Activated CD4-positive, alpha-beta memory T cell treated with anti-CD3 and anti-CD28 coated beads, Interleukin-2, amount 10 ng/mL, durations not matched to agents 7 days and 5 days (primary cell): ENCODE measurements at places on chromosomes 16 and 17. TPM values are rescaled to one million over a fixed set of nuclear protein-coding genes. Genes with fewer than 3 reads are reported as not detected.

The MFAP4 gene
- not detected for total RNA-seq

- DNase-seq = peak; percentile 68
Measured at GRCh38 chr16:23948949-23949411, 113.2 kb downstream of the PRKCB start.

DNA sequence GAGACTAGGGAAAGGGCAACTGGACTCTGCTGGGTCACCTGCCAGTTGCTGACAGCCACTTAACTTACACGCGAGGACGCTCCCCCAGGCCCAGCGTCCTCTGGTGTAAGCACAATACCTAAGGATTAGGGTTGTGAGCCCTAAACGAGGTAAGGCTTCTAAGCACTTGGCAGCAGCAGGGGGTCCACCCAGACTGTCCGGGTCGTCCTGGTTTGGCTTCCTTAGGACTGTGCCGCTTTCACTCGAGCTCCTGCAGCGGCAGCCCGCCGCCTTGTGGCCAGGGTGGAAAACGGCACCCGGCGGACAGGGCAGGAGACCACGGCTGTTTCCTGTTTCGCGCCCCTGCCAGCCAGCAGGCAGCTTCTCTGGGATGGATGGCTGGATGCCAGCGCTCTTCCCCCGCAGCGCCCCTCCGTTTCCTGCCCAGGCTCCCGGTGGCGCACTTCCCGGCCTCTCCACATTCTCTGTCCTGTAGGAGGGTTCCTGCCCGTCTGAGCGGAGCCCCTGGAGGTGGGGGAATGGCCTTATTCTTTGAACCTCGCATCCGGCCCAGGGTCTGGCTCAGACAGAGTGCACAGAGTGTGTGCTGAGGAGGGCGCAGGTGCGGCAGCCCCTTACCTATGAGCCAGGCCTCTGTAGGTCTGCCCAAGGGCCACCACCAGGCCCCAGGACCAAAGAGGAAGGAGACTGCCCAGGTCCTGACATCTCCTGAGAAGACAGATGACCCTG, 47.0 kb upstream of the AMZ2 start:
- peak; percentile 82 for DNase-seq

- no peak for DNase-seq
Measured at GRCh38 chr16:88338111-88338510, 44.6 kb upstream of the ZNF469 start.

The DHX58 gene
- 97.0 TPM for total RNA-seq

The TNP2 gene
- total RNA-seq = not detected

DNA sequence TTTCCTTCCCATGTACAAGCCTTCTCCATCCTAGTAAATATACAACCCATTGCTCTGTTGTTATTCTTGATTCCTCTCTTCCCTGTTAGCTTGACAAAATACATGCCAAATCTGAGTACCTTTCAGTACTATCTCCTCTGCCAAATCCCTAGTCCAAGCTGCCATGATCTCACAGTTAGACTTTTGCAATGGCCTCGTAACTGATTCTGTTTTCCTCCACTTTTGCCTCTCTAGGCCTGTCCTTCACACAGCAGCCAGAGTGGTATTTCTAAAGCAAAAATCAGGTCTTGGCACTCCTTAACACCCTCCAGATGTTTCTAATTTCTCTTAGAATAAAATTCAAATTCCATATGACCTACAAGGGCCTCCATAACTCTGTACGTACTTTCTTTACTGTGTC, 153.0 kb upstream of the RBL2 start:
- DNase-seq = no peak

The PRR35 gene
- not detected for total RNA-seq

The TOX3 gene
- not detected for total RNA-seq

DNA sequence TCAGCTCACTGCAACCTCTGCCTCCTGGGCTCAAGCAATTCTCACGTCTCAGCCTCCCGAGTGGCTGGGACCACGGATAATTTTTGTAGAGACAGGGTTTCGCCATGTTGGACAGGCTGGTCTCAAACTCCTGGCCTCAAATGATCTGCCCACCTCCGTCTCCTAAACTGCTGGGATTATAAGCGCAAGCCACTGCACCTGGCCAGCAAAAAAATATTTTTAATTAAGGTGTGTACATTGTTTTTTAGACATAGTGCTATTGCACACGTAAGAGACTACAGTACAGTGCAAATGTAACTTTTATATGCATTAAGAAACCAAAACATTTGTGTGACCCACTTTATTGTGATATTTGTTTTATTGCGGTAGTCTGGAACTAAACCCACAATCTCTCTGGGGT, 49.0 kb downstream of the NACA2 start:
- no peak for DNase-seq

The MT4 gene
- total RNA-seq = not detected

GRCh38 chr17:78665952-78666920, 89.0 kb upstream of the DNAH17 start:
- peak; percentile 70 for DNase-seq

- no peak for DNase-seq
Measured at GRCh38 chr17:34668206-34668605, 88.8 kb downstream of the TMEM132E start.

The CHST5 gene
- total RNA-seq = not detected

The EZH1 gene
- total RNA-seq = 51.9 TPM

GRCh38 chr17:14294876-14295275, 6.0 kb upstream of the HS3ST3B1 start:
- DNase-seq = no peak

DNA sequence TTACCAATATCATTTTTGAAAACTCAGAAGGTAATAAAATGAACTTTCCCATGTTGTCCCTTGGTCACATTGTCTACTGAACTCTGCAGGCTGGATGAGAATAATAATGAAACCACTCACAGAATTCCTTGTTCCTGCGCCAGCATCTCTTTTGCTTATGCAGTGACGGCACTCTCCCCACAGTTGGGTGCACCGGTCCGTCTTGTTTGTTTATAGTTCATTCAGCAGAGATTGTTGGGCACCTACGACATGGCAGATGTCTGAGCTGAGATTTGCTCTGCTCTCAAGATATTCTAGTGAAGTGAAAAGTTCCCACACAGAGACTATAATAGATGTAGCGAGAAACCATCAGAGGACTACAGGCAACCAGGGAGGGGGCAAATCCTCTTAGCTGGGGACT, 375.7 kb upstream of the CDH11 start:
- DNase-seq = no peak

The TMEM204 gene
- total RNA-seq = 43.5 TPM

DNA sequence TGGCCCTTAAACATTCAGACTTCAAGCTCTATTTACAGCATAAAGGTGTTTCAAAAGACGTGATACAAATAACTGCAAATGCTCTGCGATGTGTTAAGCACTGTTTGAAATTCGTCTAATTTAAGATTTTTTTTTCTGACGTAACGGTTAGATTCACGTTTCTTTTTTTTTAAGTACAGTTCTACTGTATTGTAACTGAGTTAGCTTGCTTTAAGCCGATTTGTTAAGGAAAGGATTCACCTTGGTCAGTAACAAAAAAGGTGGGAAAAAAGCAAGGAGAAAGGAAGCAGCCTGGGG, 681 bp upstream of the MAPT start:
- DNase-seq = no peak

- no peak for DNase-seq
Measured at GRCh38 chr17:43135454-43135819, 10.3 kb upstream of the BRCA1 start.

DNA sequence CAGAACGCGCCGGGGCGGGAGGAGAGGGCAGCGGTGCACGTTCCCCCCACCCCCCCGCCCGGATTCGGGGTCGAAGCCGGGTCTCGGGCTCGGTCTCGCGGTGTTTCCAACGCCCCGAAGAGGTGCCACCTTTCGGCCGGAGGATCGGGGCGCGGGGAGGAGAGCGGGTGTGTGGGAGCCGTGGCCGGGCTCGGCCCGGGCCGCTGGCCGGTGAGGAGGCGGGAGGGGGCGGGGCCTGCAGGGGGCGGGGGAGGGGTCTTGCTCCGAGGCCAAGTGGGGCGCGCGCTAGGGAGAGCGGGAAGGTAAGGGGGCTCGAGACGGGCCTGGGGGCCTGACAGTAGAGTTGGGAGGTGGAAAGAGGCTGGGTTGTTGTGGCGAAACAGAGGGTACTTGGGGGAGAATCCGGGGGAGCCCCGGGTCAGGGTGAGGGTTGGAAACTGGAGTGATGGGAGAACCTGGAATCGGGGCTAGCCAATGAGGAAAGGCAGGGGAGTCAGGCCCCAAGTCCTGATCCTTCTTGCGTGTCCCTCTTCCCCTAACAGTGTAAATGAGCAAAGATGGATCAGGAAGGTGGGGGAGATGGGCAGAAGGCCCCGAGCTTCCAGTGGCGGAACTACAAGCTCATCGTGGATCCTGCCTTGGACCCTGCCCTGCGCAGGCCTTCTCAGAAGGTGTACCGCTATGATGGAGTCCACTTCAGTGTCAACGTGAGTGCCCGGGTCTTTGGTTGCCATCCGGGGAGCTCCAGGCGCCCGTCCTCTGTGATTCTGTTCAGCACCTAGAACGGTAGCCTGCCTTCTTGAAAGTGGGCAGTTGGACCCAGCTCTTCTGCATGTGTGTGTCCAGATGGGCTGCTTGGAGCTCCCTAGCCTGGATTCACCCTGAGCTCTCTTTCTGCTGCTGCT, 873 bp downstream of the SETD1A start:
- DNase-seq = no peak

DNA sequence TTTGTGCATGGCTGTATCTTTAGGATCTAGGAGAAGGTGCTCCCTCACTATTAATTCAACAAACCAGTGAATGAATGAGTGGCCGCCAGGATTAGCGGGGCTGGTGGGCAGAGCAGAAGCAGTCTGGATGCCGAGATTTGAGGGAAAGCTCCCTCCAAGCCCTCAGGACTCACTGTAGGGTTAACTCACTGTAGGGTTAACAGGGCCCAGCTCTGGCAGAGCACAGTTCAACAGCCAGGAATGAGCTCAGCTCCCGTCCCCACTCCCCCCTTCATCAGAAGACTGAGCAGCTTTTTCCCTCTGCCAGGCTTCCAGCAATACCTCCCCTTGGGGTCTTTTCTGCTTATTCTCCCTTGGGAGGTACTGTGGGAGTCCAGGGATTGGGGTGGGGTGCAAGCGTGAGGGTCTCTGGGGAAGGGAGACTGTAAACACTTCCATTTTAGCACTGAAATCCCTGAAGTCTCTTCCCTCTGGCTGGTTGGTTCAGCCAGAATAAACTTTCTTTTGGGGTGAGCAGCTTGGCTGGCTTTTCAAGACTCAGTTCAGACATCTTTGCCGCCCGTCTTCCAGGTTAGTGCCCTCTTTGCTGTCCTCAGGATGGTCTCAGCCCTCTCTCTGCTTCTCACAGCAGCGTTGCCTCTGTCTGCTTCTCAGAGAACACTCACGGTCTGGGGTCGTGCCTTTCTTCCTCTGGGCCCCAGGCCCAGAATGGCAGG, 53.7 kb upstream of the WSB1 start:
- DNase-seq = no peak

DNA sequence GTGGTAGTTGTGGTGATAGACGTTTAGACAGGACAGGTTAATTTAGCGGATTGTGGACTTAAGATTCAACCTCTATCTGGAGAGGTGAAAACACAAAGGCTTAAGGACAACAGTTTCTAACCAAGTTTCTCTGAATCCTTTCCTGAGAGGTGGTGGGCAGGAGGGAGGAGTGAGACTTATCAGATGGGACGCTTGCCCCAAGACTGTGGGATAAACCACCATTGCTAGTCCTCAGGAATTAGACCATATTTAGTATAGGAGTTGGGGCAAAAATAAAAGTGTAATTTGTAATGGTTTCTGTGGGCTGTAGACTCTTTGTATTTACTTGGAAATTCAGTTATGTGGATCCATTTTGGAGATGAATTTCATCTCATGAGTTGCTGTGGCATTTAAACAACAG, 6.6 kb downstream of the PDP2 start:
- no peak for DNase-seq

The CUEDC1 gene
- 0.25 TPM for total RNA-seq

The TEX14 gene
- total RNA-seq = 0.85 TPM

- DNase-seq = no peak
Measured at GRCh38 chr16:16162591-16162990, 60.7 kb downstream of the ABCC6 start.

The ATP1B2 gene
- 0.50 TPM for total RNA-seq

- DNase-seq = no peak
Measured at GRCh38 chr16:8736123-8736668, 61.2 kb downstream of the TMEM186 start.

DNA sequence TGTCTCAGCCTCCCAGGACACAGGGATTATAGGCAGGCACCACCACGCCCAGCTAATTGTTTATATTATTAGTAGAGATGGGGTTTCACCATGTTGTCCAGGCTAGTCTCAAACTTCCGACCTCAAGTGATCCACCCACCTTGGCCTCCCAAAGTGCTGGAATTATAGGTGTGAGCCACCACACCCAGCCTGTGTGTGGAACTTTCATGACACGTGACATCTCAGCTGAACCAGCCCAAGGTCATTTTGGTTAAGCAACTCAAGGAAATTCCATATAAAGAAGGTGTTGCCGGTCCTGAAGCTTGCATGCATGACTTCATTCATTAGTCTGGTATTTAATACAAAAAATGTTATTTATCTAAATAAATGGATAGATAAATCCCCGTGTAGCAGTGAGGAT, 145.5 kb downstream of the AXIN2 start:
- DNase-seq = no peak

- no peak for DNase-seq
Measured at GRCh38 chr16:57865746-57866528, 63.6 kb upstream of the KIFC3 start.

The GPS2 gene
- 74.7 TPM for total RNA-seq

DNA sequence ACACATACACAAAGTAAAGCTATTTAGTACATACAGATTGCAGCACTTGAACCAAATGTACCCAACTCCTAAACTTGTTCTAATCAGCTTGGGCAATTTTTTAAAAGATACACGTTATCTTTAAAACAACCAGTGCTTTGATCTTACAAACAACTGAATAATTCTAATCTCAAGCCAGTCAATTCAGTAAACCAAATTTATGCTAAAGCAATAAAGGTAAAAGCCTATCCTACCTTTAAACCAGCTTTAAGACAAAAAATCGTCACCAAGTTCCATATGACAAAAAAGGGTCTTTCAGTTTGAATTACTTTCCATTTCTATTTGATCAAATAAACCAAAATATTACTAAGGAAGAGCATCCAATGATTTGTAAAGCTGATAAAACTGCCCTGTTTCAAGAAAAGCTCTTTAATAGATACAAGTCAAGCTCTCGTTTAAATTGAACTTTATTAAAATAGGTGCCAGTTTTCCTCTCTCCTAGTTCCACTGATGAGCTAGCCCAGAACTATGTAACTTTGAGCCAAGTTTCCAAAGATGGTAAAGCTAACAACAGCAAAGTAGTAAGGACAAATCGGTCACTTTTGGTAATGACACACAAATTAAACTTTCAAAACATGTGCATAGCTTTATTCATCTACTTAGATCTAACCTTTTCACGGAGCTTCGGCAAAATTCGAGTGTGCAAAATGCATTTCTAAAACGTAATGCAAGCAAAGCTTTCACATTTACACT, 10.2 kb downstream of the CRYBA1 start:
- no peak for DNase-seq

- DNase-seq = no peak
Measured at GRCh38 chr17:41586863-41587495, at the start of gene KRT14. Gene KRT14 (minus strand): TSS chr17:41586895. CDS start chr17:41586834, 61 bp downstream.

- DNase-seq = no peak
Measured at GRCh38 chr17:17154981-17155380, 51.2 kb downstream of the PLD6 start.

GRCh38 chr17:43695970-43696865, 34.5 kb upstream of the MEOX1 start:
- DNase-seq = no peak
